ENCODE measurements at places on chromosomes 2 and 18.

DNA sequence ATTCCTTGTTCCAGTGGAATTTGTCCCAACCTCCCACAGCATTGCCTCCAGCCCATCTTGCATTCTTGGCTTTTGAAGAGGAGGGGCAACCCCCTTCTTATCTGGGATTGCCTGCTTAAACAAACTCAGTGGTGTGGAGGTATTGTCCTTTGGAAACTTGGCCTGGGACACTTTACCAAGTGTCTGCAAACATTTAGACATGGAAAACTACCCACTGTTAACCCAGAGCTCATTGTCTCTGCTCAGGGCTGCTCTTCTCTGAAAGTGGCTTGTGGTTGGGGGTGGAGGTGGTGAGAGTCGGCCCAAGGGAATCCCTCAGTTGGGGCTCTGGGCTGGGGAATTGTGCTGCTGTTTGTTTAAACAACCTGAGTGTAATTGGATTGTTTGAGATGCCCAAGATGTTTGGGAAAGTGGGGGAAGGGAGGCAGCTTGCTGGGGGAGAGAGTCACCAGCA is 178.3 kb upstream of the GATA6 start:
- DNase-seq, result no peak

- no peak for DNase-seq
Observed at GRCh38 chr2:157809212-157809611, 66.9 kb downstream of the ACVR1 start.

- DNase-seq, result no peak
Observed at GRCh38 chr18:26227051-26227670, 916 bp downstream of the TAF4B start.

- no peak for DNase-seq
Observed at GRCh38 chr2:134144081-134144596, 109.7 kb upstream of the MGAT5 start.

DNA sequence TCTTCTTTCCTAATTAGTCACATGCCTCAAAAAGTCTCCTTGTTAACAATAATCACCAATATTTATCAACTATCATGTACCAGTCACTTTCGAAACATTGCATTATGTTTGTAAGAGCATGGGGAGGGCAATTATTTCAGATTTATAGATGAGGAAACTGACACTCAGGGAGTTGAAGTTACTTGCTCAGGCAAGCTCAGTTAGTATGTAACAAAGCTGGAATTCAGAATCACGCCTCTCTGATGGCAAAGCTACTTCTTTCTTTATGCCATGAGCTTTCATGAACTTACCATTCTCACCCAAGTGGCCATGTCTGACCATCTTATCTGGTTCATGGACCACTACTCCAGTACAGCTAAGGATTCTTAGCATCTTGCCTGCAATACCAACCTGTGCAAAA is 183.4 kb upstream of the TANK start:
- no peak for DNase-seq

DNA sequence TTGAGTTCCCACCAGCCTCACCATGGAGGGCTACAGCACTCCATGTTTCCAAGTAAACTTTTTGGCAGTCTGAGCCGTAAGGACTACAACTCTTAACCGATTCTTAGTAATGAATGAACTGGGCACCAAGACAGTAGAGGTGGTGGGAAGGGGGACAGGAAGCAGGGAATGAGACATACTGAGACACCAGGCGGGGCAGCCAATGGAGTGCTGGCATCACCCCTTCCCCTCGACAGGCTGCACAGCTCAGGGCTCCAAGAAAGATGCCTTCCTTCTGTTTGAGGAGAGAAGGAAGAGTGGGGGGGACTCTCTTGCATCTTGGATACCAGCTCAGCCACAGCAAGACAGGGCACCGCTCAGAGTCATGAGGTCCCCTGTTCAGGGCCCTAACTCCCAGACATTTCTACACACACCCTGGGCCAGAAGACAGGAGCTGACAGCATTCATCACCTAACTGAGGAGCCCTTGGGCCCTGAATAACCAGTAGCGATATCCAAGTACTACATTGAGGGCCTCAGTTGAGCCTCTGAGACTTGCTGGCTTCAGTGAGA is 45.2 kb downstream of the USP34 start:
- DNase-seq, result no peak

Data from NCI-H187 (cell line).